ENCODE measurements at places on chromosomes 4 and X. TPM values are rescaled to one million over a fixed set of nuclear protein-coding genes. Genes with fewer than 3 reads are reported as not detected.

Gene OPN1MW
- total RNA-seq, result not detected

Gene ODAPH
- total RNA-seq, result not detected

Gene MAGEA1
- total RNA-seq, result not detected

Gene F8A2
- total RNA-seq, result not detected

Gene FGFBP2
- 3.9 TPM for total RNA-seq

Gene DRD5
- total RNA-seq, result not detected

Gene FABP2
- total RNA-seq, result not detected

Gene SH3TC1
- 3.0 TPM for total RNA-seq

Gene TMPRSS11B
- total RNA-seq, result not detected

Gene NCAPG
- 8.0 TPM for total RNA-seq

Gene NPY2R
- total RNA-seq, result not detected

Gene IBSP
- total RNA-seq, result not detected

Gene CXCL6
- not detected for total RNA-seq

Gene NDNF
- total RNA-seq, result 0.18 TPM

Gene LUZP4
- total RNA-seq, result not detected

Gene DMRTC1
- total RNA-seq, result not detected

Gene TMEM271
- total RNA-seq, result not detected

Gene UCHL1
- total RNA-seq, result 2.9 TPM

Gene NIPAL1
- 8.6 TPM for total RNA-seq

Gene IKBKG
- total RNA-seq, result 45.3 TPM

Gene FAM9B
- not detected for total RNA-seq

Gene AVPR2
- total RNA-seq, result not detected

Gene NUDT11
- total RNA-seq, result 3.9 TPM

Gene PRRG3
- total RNA-seq, result not detected

Gene CFAP99
- not detected for total RNA-seq

Gene ADGRA3
- 6.4 TPM for total RNA-seq

Gene LGI2
- not detected for total RNA-seq

Gene CCNG2
- total RNA-seq, result 1.0 TPM

Gene ACE2
- total RNA-seq, result not detected

Gene MAGEA10
- total RNA-seq, result not detected

Gene VCX2
- not detected for total RNA-seq

Gene GAGE12E
- not detected for total RNA-seq

Gene GUCY1B1
- total RNA-seq, result 0.55 TPM

Gene ARX
- total RNA-seq, result not detected

Gene PLAC8
- total RNA-seq, result 14.9 TPM

Gene SSX2
- total RNA-seq, result 0.23 TPM

Gene UGT2B17
- 0.10 TPM for total RNA-seq

Gene EVC
- 3.0 TPM for total RNA-seq

Gene PPP1R3F
- 2.4 TPM for total RNA-seq

Gene SPANXA1
- total RNA-seq, result not detected

Gene SH3BGRL
- total RNA-seq, result 17.4 TPM

Gene IRAK1
- 258 TPM for total RNA-seq

Gene FRAS1
- total RNA-seq, result 0.08 TPM

Gene MUC7
- total RNA-seq, result not detected

Gene SYTL5
- not detected for total RNA-seq

Gene ADAM29
- not detected for total RNA-seq

Gene AFM
- not detected for total RNA-seq

Data from activated T-cell treated with anti-CD3 and anti-CD28 coated beads, Interleukin-2, amount 50 U/mL, for 4 hours (primary cell).